ENCODE measurements at places on chromosomes 7 and 10.
A peak's percentile ranks its signal among the peaks of the same experiment; 100 is the strongest.

DNA sequence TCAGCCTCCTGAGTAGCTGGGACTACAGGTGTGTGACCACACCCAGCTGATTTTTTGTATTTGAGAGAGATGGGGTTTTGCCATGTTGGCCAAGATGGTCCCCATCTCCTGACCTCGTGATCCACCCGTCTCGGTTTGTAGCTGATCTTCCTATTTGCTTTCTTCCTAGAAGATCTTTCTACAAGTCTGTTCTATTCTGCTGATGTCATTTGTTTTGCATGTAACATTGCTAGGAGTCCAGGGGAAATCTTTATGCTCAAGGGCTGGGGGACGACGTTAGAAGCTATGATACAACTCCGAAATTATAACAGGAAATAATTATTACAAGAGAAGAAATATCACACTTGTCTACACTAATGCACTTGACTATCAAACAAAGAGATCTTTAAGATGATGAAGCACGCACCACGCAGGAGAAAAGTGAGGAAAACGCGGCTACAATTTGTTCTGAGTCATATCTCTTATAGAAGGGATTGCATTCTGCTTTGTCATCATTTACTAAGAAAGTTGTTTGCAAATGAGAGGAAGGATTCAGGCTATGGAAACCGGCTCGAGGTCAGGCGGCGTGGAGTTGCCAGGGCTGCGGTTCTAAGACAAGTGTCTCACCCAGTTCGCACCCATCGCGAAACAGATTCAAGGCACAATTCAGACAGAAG lies 103.0 kb upstream of the CARD11 start:
- no peak for DNase-seq

DNA sequence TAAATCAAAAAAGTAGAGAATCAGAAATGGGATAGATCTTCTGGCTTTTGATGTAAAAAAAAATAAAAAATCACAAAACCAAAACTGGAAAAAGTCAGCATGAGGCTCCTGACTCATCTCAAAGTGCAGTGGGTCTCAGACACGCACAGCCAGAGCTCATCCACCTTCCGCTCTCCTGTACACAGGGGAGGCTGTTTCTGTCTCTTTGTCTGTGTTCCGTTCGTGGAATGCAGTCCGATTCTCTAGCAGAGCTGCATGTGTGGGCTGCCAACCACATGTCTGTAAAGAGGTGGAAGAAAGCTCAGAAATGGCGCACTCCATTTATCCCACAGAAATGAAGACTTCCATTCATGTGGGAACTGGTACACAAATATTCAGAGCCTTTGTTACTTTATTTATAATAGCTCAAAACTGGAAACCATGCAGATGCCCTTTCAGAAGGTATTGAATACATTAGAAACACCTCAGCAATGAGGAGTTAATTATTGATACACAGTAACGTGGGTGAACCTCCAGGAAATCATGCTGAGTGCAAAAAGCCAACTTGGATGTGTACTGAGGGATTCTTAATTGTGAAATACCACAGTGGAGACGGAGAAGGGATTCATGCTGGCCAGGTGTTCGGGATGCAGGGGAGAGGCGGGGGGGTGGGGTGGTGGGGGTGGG lies 123.3 kb downstream of the TRRAP start:
- no peak for DNase-seq

DNA sequence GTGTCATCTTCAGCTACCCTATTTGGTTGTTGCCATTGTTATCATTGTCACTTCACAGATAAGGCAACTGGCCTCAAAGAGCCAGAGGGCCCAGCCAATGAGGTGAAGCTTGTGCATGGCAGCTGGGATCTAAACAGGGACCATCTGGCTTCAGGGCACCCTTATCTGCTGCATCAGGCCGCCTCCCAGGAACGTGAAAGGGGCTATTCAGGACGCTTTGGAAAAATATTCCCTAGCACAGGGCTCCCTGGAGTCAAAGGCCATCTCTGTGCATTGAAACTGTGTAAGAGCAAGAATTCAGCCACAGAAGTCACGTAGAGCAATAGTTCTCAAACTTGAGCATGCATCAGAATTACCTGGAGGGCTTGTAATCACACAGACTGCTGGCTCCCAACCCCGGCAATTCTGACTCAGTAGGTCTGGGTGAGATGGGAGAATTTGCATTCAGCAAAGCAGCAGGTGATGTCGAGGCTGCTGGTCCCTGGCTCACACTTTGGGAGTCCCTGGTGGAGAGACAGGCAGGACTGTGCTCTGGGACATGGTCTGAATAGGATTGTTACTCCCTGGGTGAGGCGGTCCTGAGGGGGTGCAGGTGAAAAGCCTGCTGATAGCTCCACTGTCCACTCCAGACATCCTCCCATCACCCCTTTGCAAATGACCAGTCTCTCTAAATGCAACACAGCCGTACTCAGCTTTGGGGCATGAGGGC lies 21.5 kb upstream of the PLEKHA1 start:
- no peak for DNase-seq

DNA sequence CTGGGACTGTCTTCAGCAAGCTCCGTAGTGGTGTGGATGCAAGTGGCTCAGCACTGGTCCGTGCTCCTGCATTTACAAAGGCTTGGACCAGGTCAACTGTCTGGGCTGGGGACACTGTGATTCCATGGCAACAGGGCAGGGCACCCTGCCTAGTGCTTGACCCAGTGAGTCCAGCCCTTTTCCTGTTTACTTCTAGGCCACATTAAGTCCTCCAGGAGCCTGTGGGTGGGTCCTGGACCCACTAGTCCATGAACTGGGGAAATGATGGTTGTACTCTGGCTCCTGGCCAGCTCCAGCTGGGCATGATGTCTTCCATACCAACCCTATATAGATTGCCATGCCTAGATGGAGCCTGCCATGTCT lies 152.0 kb downstream of the RPS24 start:
- DNase-seq, result no peak

DNA sequence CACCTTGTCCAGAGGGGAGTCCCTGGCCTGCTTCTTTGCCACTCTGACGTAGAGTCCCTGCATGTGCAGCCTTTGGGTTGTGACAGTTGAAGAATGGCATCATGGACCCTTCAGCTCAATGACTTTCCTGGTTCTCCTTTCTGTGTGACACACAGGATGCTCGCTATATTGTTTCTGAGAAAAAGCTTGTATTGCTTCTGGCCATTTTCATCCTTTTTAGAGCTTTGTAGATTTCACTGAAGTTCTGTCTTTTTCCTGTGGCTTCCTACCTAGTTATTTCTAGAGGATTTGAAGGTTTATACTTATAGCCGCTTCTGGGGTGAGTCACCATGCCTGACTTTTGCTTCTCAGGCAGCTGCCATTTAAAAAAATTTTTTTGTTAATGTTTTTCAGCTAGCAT lies 27.0 kb downstream of the SND1 start:
- DNase-seq, result no peak

DNA sequence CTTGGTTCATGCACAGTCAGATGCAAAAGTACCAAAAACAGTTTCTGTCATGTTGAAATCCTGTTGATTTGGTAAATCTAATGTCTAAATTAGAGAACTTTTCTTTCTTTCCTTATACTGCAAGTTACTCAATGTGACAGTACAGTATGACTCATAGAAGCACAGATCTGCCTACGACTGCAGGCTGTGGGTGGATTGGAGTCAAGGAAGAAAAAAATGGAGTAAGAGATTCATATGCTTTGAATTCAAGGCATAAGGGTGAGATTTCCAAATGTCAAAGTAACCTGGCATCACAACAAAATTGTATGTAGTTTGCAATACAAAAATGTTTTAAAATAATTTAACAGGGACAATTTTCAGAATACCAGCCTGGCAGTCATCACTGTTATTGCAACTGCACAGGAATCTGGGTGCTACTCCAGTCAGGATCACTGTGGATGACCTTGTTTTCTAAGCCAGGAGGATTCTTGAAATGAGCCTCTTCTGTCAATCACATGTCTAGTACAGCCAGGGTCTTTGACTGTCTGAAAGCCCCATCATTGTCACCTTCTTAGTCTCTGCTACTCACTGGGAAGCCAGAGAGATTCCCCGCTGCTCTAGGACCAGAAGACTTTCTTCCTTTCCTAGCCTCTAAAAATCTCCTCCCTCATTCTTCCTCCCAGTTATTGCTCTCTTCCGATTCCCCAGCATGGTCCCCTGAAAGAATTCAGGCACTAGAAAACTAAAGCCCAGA lies 83.6 kb downstream of the CD36 start:
- no peak for DNase-seq

DNA sequence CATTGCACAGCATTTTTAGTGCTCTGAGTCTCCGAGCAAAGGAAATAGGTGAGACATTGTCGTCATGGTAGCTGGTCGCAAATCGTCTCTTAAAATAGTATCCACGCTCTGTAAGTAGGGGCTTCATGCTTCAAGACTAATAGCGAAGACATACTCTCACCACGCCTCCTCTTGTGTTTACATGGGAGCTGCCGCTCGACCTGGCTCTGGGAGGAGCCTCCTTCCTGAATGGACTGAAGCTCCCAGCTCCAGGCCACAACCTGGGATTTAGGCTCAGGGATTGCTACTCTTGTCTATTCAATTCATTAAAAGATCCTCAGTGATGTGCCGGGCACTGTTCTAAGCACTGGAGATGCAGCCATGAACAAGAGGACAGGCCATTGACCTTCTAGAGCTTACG lies 196.1 kb upstream of the GALNT17 start:
- DNase-seq, result no peak

DNA sequence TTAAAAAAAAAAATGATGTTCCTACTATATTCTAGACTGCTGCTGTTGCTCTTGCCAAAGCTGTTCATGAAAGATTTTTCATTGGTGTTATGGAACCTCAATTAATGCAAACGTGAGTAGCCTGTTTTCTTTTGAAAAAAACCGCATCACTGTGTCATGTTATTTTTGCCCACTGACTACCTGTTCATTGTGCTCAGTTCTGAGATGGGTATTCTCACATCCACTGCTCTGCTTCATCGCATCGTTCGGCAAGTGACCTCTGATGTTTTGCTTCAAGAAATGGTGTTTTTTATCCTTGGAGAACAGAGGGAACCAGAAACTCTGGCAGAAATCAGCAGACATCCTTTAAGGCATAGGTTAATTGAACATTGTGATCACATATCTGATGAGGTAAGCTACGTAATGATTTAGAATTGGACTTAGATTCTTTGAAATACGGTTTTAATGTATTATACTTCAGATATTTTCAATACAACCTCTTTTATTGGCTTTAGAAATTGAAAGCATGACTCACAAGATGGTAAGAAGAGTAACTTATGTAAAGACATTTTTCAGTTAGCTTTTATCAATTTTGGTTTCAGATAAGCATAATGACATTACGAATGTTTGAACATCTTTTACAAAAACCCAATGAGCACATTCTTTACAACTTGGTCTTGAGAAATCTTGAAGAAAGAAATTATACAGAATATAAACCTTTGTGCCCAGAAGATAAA lies 24.6 kb downstream of the FHIP2A start:
- no peak for DNase-seq

- DNase-seq, result no peak
Observed at GRCh38 chr7:31882187-31882586, 188.0 kb downstream of the PDE1C start.

GRCh38 chr7:1678081-1678543 lies 8.0 kb downstream of the ELFN1 start:
- DNase-seq, result no peak

- DNase-seq, result no peak
Observed at GRCh38 chr7:130379019-130379418, 1.3 kb upstream of the CPA1 start.

DNA sequence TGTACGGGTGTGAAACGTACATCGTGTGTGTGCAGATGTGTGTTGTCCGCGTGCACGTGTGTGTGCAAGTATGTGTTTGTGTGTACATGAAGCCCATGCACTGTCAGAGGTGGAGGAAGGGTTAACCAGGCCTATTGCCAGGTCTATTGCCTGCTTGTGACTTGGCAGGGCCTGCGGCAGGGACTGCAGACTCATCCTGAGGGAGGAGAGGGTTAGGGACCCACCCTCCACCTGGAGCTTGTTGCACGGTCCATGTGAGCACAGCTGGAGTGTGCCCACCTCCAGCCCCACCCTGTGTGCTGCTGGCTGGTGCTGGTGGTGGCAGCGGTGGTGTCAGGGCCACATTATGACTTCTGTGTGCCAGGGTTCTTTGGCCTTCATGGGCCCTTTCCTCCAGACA lies 7.1 kb upstream of the AQP1 start:
- DNase-seq, result no peak

DNA sequence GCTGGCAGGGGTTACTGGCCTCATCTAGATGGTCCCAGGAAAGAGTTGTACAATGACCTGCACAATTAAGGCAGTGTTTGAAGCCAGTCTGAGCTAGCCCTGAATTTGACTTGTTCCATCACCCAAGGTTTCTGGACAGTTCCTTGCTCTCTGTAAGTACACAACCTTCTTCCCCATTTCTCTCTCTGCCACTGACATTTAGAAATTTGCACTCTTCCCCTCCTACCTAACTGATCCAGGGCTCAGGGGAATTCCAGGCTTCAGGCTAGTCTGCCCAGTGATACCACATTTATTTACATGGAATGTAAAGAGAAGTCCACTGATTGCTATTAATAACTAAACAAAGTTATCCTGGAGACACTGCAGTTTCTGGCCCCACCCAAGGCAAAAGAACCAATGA lies 139.0 kb upstream of the GPR26 start:
- no peak for DNase-seq

GRCh38 chr10:78817361-78817760 lies 251.4 kb upstream of the ZMIZ1 start:
- no peak for DNase-seq

- peak; percentile 13 for DNase-seq
Observed at GRCh38 chr10:29948881-29949355, 110.5 kb downstream of the JCAD start.

DNA sequence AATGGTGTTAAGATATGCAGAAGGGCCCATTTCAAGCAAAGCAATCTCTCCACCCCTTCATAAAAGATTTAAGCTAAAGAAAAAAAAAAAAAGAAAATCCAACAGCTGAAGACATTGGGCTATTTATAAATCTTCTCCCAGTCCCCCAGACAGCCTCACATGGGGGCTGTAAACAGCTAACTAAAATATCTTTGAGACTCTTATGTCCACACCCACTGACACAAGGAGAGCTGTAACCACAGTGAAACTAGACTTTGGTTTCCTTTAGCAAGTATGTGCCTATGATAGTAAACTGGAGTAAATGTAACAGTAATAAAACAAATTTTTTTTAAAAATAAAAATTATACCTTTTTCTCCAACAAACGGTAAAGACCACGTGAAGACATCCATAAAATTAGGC lies 28.6 kb downstream of the PPP3CB start:
- DNase-seq, result no peak

- no peak for DNase-seq
Observed at GRCh38 chr7:43914795-43915194, 8.4 kb upstream of the URGCP start.

- DNase-seq, result no peak
Observed at GRCh38 chr10:29878492-29878891, 180.9 kb downstream of the JCAD start.

- no peak for DNase-seq
Observed at GRCh38 chr7:84633-85020, 107.7 kb upstream of the FAM20C start.

GRCh38 chr10:79069325-79070080 lies 737 bp downstream of the ZMIZ1 start:
- peak; percentile 30 for DNase-seq
